ENCODE measurements at places on chromosomes 1 and 21.

- DNase-seq, result no peak
Measured at GRCh38 chr1:55305735-55306134, 90.6 kb upstream of the USP24 start.

DNA sequence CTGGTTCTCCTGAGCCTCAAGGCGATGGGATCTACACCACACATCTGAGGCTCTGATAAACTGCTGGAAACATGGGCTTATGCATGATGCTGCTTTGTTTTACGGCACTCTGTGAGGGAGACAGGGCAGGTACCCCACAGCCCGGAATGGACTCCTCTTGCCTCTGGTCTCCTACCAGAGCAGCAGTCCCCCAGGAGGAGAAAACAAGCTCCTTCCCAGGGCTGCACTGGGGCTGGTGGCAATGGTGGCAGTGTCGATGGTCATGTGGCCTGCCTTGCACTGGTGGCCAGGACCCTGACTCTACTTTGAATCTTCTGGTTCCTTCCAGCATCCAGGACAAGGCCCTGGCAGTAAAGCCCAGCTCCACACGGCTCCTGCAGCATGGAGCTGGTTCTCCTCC lies 79.4 kb downstream of the TOMM20 start:
- DNase-seq, result no peak

GRCh38 chr1:21439721-21440629 lies at the start of gene NBPF3:
NBPF3 (plus strand) TSS chr1:21440137; CDS start chr1:21445087, 4,950 bp downstream.
- peak; percentile 86 for DNase-seq

DNA sequence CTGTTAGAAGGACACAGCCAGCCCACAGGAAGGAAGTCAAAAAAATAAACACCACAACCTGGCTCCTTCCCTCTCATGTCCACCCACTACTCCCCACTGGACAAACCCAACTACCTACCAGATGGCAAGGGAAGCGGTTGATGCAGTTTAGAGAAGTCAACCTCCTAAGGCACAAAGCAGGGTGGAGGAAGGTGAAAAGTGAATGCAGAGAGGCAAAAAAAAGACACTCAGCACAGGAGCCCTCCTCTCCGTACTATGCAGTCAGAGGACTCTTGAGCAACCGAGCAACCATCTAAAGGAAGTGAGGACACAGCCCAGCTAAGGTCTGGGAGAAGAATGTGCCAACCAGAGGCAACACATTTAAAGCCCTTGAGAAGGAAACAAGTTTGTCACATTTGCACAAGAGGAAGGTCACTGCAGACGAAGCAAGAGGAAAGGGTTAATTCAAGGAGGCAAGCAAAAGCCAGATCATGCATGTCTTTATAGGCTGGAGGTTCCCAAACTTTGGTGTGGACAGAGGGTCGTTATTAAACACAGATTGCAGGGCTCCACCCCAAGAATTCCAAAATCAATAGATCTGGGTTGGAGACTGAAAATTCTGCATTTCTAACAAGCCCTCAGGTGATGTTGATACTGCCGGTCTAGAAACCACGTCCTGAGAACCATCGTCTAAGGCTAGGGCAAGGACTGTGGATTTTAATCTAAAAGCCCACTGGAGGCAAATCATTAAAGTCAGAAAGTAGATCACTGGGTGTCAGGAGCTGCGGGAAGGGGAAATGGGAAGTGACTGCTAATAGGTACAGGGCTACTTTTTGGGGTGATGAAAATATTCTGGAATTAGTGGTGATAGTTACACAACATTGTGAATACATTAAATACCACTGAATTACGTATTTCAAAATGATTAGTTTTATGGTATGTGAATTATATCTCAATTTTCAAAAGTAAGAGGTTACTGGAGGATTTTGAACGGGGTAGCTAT lies 19.7 kb downstream of the TP53BP2 start:
- DNase-seq, result no peak

DNA sequence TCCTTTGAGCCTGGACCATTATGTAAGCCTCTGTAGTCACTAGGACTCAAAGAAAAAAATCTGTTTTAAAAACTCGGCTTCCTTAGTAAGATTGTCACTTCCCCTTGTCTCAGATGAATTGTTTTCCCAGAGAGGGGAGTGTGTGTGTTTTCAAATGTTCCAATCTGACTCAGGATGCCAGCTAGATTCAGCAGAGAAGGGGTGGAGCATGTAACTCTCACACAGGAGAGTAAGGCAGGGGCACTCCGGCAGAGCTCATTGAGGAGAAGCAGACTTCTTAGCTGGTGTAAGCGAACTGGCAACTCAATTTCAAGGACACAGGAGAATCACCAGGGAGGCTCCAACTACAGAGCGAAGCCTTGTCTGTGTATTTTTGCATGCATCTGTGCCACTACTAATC lies 623.2 kb downstream of the LMO4 start:
- no peak for DNase-seq

DNA sequence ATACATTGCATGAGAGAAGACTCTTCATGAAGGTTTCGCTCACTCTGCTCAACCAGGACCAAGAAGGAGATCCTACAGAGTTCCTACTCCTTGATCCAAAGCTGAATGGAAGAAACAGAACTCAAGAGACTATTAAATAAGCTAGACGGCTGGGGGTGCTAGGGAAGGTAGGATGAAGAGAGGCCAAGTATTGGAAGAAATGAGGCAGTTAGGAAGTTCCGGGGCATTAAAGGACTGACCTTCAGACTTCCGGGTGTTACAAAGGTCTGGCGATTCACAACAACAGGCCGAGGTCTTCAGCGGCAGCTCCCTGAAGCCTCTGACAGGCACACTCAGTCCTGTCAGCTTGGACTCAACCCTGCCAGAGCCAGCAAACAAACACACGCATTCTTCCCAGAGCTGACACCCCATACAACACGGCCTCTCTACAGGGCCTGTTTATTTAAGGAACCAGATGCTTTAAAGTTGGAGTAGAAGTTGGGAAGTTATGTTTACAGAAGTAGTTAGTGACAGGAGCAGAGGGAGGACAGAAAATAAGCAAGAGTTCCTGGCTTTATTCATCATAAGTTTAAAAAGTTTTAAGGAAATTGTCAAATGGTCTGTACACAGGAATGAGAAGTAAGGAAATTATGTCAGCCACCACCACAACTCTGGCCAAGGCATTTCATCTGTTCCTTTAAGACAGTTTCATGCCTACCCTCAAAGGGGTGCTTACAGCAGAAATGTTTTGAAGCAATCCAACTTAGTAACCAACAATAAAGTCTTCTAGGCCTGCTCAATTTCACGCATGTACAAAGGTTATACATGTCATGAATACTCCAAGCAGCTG lies 4.7 kb downstream of the SORT1 start:
- DNase-seq, result no peak

All from GM13976 (cell line).